ENCODE measurements at places on chromosomes 2 and 18. TPM values are rescaled to one million over a fixed set of nuclear protein-coding genes. Genes with fewer than 3 reads are reported as not detected.

Gene DSG1
- total RNA-seq = not detected

Gene KCNE4
- 5.0 TPM for total RNA-seq

Gene STARD6
- total RNA-seq = not detected

Gene CNTNAP5
- total RNA-seq = not detected

Gene SS18
- 86.5 TPM for total RNA-seq

Gene IGFBP5
- 1,071 TPM for total RNA-seq

Gene CCDC68
- total RNA-seq = 20.2 TPM

Gene RAPGEF4
- 0.13 TPM for total RNA-seq

Gene WNT10A
- 0.08 TPM for total RNA-seq

Gene UCN
- total RNA-seq = 1.0 TPM

Gene KRTCAP3
- not detected for total RNA-seq

Gene ZEB2
- total RNA-seq = 112 TPM

Gene CHRNA1
- total RNA-seq = 4.1 TPM

Gene TLX2
- total RNA-seq = not detected

Gene CXCR1
- not detected for total RNA-seq

Gene LHCGR
- not detected for total RNA-seq

Gene MYO1B
- 72.1 TPM for total RNA-seq

Gene GTF2A1L
- 0.13 TPM for total RNA-seq

Gene SKOR2
- total RNA-seq = not detected

Gene DCDC2C
- not detected for total RNA-seq

Gene C1GALT1C1L
- total RNA-seq = 0.39 TPM

Gene TMEM200C
- total RNA-seq = 2.5 TPM

All from epithelial cell of alveolus of lung (primary cell).